ENCODE measurements at places on chromosomes 5 and 9.

GRCh38 chr5:64595031-64595855, 89.4 kb downstream of the RGS7BP start:
- no peak for DNase-seq

GRCh38 chr9:94867281-94867841, 140.9 kb downstream of the AOPEP start:
- DNase-seq = no peak

- no peak for DNase-seq
Measured at GRCh38 chr5:135395866-135396265, 3.2 kb downstream of the MACROH2A1 start.

DNA sequence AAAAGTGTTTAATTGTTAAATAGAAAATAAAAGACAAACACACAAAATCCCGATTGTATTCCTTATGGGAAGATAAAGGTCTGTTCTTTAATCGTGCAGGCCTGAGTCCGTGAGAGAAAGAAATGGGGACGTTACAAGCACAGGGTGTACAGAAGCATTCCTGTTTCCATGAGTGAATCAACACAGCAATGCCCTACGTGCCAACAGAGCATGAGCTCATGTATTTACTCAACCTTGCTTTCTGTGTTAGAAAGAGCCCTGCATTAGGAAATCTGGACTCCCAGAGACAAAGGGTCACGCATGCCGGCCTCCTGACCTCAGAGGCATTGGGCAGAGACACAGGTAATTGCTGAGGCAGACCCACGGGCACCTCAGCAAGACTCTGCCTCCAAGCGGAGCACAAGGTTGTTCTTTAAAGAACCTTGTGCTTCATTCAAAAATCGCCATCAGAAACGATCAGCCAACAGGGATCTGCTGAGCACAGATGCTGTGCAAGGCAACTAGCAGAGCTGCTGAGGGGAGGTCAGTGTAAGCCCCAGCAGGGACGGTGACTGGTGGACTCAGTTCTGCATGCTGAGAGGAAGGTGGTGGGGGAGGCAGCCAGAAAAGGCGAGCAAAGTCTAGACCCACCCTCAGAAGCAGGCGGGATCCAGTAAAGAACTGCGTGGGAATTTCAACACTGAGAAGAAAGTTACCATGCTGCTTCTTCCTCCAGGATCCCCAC, 101.0 kb downstream of the TLE1 start:
- no peak for DNase-seq

DNA sequence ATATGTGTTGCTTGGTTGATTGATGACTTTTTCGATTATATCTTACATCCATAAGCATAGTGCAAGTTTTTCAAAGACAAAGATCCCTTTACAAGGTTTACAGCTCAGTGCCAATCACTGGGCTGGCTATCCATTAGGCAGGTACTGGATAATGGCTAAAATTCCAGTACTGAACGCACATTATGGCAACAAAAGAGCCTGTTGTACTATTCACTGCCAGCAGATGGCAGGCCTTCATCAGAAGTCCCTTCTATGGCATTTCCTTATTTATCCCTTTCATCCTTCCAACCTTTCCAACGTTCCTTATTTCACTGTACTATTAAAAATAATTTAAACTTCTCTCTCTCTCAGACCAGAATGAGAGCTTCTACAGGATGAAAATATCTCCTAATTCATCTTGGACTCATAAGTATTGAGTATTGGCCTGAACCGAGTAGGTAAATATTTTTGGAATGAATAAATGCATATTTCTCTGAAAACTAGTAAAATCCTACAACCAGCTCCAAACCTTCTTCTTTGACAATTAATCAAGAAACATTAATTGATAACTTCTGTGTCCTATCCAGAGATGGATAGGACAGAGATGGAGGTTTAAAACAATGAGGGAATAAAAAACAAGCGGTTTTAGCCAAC, 6.7 kb upstream of the WNT8A start:
- DNase-seq = peak; percentile 32

DNA sequence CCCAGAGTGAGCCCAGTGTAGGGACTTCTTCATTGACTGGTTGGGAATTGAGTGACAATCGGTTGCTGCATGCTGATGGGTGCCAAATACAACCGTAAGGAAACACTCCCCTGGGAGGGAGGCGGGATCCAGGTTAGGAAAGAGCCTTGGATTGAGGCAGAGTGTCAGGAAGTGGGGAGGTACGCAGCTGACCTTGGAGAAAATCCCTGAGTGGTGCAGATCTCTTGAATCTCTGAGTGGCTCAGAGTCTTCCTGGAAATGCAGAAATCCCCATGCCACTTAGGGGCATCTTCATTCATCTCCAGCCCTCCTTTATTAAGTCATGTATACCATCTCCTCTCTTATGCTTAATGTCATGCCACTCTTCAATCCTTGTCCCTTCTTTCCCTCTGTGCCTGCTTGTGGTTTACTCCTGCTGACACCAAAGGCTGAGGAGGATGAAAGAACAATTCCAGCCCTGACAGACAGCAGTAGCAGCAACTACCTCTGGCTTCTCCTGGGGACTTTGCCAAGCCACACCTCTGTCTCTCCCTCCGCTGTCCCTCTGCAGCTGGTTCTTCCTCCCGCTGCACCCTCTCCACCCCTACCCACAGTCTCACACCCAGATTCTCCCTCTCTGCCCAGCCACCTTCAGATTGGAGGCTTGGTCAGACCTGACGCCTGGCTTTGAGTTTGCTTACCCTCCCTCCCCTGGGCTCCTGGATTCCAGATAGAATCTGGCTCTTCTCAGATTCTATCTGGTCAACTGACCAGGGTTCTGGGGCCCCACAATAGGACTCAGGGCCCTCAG, 14.1 kb upstream of the LCP2 start:
- no peak for DNase-seq

DNA sequence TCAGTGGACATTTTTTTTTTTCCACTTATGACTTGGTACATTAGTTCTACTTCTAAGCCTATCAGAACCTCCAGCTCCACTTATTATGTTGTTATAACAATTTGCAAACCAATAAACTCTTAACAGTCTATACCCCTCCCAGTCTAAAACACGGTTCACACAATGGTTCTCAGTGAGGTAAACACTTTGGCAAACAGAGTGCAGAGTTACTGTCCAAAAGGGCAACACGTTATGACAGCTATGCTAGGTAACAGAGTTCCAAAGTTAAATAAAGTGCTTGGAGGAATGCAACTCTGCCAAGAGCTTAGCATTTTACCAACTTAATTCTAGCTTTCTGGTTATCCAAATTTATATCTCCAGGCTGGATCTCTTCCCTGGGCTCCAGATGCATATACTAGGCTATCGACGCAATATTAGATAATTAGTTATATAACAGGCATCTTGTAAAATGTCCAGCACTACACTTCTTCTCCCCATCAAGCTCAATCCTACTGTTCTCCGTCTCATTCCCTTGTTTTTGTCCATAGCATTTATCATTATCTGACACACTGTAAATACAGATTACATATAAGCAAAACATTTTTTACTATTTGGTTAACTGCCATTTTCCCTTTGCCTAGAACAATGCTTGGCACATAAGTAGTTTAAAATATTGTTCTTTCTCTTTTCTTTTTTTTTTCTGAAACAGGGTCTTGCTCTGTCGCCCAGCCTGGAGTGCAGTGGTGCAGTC, 14.3 kb downstream of the FNBP1 start:
- DNase-seq = no peak

GRCh38 chr5:127870914-127871313, 167.7 kb downstream of the CCDC192 start:
- no peak for DNase-seq

DNA sequence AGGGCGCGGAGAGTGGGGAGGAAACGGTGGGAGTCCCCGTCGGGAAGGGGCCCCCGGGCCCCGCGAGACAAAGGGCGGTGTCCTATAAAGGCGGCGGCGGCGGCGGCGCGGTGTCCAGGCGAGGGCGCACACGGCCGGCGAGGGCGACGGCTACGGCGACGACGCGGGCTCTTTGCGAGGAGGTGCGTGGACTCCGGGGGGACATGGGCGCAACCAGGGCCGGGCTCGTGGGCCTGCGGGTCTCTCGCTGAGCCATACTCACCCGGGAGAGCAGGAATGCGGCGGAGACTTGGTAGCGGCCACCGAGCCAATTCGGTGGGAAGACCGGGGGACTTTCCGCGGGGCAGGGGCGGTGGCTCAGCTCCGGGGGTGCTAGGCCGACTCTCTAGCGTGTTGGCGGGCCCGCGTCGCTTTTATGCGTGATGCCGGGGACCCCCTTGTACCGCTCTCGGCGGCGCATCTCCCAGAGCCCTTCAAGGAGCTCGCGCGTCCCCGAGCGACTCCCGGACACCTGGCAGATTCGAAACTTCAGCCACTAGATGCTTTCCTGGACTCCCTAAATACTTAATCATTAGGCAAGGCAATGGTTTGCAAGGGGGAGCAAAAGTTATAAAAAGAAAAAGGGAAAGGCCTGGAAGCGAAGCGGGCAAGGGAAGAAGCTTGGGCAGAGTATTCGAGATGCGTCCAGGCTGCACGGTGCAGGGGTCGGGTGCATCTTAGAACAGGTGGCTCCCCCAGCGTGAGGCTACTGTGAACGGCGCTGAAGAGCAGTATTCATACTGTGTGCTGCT, 5.9 kb upstream of the TAL2 start:
- no peak for DNase-seq

- peak; percentile 63 for DNase-seq
Measured at GRCh38 chr9:133782157-133783130, 44.3 kb upstream of the SARDH start.

DNA sequence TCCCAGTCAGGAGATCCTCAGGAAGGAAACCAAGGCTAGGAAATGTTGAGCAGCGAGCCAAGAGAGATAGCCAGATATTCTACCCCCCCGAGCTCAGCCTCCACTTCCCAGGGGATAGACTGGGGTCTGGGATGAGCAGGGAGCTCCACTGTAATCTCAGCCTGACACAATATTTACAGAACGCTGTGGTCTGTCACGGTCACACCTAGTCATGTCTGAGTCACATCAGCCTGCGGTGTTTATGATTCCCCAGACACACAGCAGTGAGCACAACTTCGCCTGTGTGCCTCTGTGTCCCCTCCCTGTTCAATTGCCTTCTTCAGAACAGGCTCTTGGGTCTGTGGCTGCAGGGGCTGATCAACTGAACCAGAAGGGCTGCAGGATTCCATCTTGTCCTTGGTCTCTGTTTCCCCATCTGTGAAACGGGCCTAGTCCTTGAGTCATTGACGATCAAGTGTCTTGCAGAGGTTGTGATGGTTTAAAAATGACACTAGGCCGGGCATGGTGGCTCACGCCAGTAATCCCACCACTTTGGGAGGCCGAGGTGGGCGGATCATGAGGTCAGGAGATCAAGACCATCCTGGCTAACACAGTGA, 8.6 kb upstream of the PRRX2 start:
- DNase-seq = no peak

GRCh38 chr5:378301-378891, 56.9 kb downstream of the AHRR start:
- DNase-seq = no peak

- DNase-seq = no peak
Measured at GRCh38 chr5:158642879-158643278, 456.8 kb downstream of the EBF1 start.

- no peak for DNase-seq
Measured at GRCh38 chr5:102865171-102865509, 110.0 kb downstream of the PAM start.

- DNase-seq = no peak
Measured at GRCh38 chr5:30001826-30002225, 1191.7 kb upstream of the CDH6 start.

DNA sequence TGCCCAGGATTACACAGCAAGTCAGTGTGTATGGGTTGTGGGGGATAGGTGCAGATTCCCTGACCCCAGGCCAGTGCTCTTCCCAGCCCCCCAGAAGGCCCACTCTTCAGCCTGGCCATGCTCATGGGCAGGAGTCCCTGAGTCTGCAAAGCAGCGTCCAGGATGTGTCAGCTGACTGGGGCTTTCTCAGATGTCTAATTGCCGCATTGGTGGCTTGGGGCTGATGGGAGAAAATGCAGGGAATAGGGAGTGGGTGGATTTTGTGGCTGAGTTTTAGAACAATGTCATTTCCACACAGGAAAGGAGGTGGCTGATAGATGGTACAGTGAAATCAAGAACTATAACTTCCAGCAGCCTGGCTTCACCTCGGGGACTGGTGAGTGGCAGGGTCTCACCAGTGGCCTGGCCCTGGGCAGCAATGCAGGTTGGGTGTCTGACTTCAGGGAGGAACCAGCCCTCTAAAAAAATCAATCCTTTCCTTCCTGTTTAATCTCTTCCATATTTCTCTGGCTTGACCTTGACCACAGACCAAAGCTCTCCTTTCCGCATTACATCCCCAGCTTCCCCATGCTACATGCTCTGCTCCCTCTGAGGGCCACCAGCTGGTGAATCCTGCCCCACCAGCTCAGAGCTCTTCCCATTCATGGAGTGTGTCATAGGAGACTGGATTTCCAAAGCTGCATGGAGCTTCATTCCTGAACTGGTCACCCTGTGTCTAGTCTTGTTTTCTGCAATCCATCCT, 14.2 kb downstream of the GLIPR2 start:
- no peak for DNase-seq

DNA sequence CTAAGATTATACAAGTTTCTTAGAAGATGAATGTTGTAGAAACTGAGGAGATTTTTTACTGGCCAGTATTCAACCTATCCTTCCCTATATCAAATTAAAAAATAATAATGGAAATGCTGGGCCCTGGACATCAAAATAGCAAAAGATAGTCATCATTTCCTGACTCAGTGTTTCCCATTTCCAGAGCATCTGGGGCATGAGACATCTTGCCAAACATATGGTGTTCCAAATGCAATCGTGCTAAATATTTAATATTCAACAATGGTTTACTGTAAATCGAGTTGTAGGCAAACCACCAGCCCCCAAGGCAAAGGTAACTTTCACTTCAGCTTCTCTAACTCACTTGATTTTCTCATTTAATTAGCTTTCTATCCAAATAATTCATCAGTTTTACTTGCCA, 152.9 kb downstream of the FRMD3 start:
- DNase-seq = no peak

- DNase-seq = no peak
Measured at GRCh38 chr5:74626386-74627222, 13.9 kb downstream of the ENC1 start.

DNA sequence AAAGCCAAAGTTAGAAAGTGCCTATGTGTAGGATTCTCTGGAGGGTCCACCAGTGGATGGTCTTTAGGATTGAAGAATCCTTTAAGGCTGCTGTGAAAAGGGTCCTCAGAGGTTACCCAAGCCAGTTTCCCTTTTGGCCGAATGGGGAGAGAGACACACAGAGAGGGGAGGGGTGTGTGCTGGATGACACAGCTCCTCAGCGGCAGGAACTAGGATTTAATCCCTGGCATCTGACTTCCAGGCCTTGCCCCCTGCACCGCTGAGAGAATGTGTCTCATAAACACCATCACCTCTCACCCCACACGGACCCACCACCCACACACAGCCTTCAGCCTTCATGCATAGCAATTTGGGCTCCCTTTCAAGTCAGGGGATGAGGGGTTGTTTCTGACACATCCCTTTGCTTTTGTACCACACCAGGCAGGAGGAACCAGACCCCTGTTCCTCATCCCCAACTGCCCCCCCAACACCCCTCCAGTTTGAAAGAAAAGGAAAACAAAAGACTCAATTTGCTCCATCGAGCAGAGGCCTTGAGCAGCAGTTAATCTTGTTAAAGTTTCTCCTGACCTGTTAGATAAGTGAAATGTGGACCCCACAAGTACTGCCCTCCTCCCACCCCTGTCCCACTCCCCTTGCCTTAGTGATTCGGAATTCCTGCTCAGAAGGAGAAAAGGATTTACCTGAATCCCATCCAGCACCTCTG, 4.0 kb downstream of the PAPPA start:
- no peak for DNase-seq

Measured in stimulated activated CD4-positive, alpha-beta T cell treated with anti-CD3 and anti-CD28 coated beads, Interleukin-4, amount 100 ng/mL, for 4 hours (primary cell).